ENCODE measurements at places on chromosomes 11 and 22.
A peak's percentile ranks its signal among the peaks of the same experiment; 100 is the strongest.

DNA sequence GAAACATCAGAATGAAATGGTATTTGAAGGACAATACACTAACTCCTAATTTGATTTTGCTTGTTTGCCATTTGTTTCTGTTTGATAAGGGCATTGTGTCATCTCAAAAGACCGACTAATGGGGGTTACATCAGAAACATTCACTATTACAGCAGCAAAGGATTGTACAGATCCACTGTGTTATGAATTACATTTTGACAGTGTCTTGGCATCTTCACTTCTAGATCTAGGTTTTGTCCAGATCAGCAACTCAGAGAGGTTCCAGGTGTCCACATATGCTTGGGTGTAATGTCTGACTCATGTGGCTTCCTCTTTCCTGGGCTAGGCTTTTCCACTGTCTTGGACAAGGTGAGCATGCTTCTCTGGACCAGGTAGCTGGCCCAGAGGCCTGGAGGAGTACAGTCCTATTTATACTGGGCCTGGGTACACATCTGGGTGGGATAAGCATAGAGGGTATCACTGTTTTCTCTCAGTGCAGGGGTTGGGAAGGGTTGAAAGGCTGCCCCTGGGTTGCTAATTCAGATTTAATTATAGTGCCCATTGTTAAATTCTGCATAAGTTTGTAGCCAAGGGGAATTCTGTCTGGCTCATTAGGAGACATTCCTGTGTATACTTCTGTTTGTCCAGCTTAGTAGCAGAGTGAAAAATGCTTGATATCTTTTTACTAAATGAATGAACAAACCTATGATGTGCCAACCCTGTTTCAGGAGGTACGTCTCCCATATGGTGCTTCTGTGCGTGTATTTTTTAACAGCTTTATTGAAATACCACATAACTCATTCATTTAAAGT lies 23.8 kb downstream of the DDI1 start:
- no peak for DNase-seq

- no peak for DNase-seq
Measured at GRCh38 chr11:88435415-88435814, 97.9 kb upstream of the CTSC start.

GRCh38 chr11:34614344-34615104 lies 6.4 kb upstream of the EHF start:
- no peak for DNase-seq

- DNase-seq, result no peak
Measured at GRCh38 chr11:125245299-125245698, 80.7 kb downstream of the PKNOX2 start.

GRCh38 chr11:1608363-1608762 lies at the start of gene KRTAP5-3:
Gene KRTAP5-3, minus strand, starts transcription at chr11:1608463. Its CDS starts 78 bp downstream, at chr11:1608385.
- no peak for DNase-seq

DNA sequence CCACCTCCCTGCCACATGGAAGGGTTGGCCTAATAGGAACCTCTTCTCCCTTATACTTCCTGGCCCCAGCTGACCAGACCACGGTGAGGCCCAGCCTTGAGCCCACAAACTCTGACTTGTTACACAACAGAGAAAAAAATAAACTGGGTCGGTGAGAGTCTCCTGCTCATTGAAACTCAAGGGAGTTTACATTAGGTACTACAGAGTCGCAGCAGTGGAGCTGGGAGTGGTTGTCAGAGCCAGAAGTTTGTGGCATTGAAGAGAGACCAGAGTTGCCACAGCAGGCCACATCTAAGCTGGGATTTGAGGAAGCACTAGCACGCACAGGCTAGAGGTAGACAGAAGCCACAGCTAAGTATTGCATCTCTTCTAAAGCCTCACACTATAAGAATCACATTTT lies 296.2 kb downstream of the DDX10 start:
- no peak for DNase-seq

- DNase-seq, result no peak
Measured at GRCh38 chr22:26444777-26445176, 15.7 kb downstream of the ASPHD2 start.

DNA sequence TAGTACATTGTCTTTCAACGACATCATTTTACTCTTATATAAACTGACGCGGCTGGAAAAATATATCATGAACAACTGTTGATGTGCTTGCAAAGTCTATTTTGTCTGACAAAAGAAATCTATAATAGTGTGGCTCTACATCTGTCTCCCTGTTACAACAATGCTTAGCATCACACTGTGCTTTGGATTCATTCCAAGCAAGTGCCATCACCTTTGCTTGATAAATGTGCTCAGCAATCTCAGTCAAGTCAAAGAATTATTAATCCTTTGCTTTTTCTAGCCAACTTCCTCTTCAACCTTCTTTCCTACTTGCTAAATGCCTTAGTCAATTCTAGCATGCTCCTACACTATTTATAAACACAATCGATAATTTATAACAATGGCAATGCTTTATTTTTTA lies 140.5 kb downstream of the FCHSD2 start:
- no peak for DNase-seq

- DNase-seq, result no peak
Measured at GRCh38 chr11:90757849-90758494, 535.1 kb upstream of the CHORDC1 start.

DNA sequence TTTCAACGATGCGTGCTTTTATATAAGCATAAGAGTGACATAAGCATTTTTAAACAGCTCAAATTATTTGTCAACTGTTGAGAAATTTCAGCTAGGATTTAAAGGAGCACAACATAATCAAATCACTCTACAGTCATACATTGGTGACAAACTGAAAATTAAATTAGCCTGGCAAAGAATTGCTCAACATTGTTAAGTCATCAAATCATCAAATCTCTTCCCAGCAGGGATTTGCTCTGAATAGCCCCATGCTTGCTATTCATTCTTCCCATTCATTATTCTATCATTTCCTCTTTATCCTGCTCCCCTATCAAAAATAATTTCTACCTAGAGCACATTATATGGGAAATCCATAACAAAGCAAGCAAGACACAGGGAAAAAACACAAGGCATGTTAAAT lies 198.7 kb upstream of the LUZP2 start:
- DNase-seq, result no peak

- no peak for DNase-seq
Measured at GRCh38 chr11:121140369-121140768, 39.3 kb downstream of the TECTA start.

- no peak for DNase-seq
Measured at GRCh38 chr11:121112498-121113455, 11.7 kb downstream of the TECTA start.

- no peak for DNase-seq
Measured at GRCh38 chr11:60145677-60146076, 37.2 kb downstream of the MS4A6A start.

DNA sequence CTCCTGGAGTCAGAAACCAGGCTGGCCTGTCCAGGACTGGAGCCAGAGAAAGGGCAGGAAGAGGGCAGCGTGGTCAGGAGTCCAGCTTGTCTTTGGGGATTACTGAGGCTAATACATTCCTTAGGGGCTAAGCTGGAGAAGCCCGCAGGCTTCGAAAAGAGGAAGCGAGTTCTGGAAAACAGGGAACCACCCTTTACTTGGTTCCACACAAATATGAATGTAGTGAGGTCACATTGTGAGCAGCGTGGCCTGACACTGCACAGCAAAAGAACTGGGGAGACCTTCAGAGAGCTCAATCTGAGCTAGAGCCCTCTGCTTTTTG lies 132.3 kb downstream of the CEP164 start:
- no peak for DNase-seq

DNA sequence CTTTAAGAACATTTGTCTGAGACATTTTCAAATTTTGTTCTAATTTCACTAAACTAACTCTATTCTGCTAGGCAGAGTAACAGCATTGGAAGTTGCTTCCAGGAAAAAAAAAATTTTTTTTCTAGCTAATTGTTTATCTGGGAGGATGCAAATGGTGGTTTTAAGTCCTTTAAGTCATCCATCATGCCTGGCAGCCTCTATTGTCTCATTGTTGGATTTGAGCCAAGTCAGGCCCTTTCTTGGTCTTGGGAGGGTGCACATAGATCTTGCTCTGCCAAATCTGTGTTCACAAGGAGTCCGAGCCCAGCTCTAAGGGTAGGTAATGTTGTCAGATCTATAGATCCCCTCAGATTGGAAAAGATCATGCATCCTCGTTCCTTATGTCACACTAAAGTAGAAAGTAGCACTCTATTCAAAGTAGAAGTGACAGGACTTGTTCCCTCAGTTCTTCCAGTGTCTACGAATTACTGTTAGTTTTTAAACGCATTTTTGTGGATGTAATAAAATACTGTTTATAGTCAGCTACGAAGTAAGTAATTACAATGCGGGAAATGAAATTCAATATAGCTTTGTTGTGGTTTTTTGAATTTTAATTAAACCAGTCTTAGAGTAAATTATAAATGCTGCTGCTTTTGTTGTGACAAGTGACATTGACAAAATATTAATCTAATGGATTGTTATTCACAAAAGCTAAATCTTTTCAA lies 166.0 kb upstream of the RASSF10 start:
- no peak for DNase-seq

GRCh38 chr11:15569305-15570025 lies 454.7 kb downstream of the INSC start:
- no peak for DNase-seq

GRCh38 chr11:27616711-27617110 lies 83.5 kb downstream of the BDNF start:
- DNase-seq, result no peak

GRCh38 chr22:44975427-44976262 lies 34.2 kb downstream of the PHF21B start:
- DNase-seq, result peak; percentile 35
